ENCODE measurements at places on chromosomes 5 and 9. TPM values are rescaled to one million over a fixed set of nuclear protein-coding genes. Genes with fewer than 3 reads are reported as not detected.
A peak's percentile ranks its signal among the peaks of the same experiment; 100 is the strongest.

GRCh38 chr5:150217038-150217437 lies 27.2 kb downstream of the SLC6A7 start:
- no peak for DNase-seq

DNA sequence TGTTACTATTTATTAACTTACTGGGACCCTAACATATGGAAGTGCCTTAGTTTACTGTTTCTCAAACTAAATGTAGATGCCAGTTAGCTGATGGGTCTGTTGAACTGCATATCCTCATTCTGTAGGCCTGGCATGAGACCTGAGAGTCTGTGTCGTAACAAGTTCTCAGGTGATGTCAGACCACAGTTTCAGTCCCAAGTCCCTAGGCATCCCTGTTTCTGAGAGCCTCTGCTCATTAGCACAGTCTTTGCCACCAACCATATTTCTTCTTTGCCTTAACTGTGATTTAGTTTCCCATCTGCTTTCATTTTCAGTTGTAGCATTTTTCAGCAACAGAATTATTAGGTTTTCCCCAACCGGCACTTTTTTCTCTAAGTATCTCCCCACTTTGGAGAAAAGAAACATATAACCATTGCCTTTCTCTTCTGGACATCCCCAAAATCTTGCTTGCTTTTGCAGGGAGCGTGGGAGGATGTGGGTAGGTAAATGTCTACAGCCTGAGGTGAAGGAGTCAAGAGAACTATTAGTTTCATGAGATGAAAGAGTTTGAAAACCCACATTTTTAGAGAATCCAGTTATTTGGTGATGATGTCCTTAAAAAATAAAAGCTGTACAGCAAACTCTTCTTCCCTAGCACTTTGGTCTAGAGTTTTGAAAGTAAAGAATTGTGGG lies 74.6 kb downstream of the NUDT12 start:
- no peak for DNase-seq

DNA sequence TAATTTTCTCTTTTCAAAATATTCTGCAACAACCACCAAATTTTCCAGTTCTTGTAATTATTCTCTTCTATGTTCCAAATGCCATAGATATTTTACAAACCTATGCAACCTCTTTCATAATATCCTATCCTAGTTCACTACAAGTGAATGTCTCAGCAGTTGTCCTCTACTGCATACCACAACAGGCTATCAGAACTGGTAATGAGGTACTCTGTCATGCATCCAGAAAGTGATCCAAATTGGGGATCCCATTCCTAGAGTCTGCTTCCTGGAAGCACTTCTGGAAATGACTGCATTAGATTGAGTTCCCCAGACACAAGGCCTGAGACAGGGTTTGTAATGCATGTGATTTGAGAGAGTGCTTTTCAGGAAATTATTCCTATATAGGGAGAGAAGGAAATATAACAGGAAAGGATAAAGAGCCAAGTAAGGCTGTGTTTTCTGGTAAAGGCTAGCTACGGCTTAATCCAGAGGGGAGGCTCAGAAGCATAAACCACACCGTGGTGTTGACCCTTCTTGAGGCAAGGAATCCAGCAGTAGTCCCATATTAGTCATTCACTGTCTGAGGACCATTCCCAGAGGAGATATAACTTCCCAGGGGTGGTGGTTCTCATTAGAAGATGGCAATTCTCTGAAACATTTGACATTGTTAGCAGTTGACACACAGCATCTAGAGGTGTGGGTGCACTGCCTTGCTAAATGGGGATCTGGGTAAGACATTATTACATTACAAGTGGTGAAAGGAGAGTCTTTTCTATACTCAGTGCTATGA lies 80.3 kb upstream of the FST start:
- DNase-seq, result no peak

DNA sequence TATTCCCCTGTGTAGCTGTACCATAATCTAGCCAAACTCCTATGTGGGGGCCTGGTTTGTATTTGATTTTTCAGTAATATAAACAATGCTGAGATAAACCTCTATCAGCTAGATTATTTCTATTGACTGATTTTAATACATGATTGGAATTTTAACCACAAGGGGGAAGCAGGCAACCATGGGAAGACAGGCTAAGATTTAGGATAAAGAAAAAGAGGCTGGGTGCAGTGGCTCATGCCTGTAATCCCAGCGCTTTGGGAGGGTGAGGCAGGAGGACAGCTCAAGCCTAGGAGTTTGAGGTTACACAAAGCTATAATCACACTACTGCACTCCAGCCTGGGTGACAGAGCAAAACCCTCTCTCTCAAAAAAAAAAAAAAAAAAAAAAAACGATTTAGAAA lies 18.1 kb upstream of the GPX3 start:
- peak; percentile 35 for DNase-seq

- peak; percentile 41 for DNase-seq
These were observed 7.1 kb upstream of the DMXL1 start for GRCh38 chr5:119063579-119064379.

DNA sequence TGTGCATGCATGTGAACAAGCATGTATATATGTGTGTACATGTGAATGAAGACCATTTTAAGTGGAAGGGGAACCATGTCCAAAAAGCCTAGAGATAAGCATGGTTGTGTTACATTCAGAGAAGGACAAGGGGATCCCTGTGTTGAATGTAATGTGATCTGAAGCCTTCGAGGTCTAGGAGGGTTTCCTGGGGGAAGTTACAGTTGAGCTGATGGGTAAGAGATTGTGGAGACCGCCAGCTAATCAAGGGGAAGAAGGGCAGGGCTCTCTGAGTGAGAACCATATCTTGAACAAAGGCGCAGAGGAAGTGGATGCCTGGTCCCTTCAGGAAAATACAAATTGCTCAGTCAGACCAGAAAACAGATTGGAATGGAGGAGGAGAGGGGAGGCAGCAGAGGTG lies 45.5 kb upstream of the TNFSF15 start:
- DNase-seq, result no peak

- DNase-seq, result no peak
These were observed 28.7 kb downstream of the CDKN2A start for GRCh38 chr9:21965401-21965951.

The INSYN2B gene
- 16.3 TPM for total RNA-seq

The TMEM232 gene
- 0.14 TPM for total RNA-seq

The FRRS1L gene
- total RNA-seq, result not detected

The FAM153A gene
- total RNA-seq, result not detected

The SIT1 gene
- not detected for total RNA-seq

The PITX1 gene
- total RNA-seq, result 43.7 TPM

The BTNL8 gene
- total RNA-seq, result 0.71 TPM

The PRKAA1 gene
- total RNA-seq, result 83.5 TPM

The AFF4 gene
- total RNA-seq, result 40.1 TPM

Data from A172 (cell line).